ENCODE measurements at places on chromosomes 1 and 21.

DNA sequence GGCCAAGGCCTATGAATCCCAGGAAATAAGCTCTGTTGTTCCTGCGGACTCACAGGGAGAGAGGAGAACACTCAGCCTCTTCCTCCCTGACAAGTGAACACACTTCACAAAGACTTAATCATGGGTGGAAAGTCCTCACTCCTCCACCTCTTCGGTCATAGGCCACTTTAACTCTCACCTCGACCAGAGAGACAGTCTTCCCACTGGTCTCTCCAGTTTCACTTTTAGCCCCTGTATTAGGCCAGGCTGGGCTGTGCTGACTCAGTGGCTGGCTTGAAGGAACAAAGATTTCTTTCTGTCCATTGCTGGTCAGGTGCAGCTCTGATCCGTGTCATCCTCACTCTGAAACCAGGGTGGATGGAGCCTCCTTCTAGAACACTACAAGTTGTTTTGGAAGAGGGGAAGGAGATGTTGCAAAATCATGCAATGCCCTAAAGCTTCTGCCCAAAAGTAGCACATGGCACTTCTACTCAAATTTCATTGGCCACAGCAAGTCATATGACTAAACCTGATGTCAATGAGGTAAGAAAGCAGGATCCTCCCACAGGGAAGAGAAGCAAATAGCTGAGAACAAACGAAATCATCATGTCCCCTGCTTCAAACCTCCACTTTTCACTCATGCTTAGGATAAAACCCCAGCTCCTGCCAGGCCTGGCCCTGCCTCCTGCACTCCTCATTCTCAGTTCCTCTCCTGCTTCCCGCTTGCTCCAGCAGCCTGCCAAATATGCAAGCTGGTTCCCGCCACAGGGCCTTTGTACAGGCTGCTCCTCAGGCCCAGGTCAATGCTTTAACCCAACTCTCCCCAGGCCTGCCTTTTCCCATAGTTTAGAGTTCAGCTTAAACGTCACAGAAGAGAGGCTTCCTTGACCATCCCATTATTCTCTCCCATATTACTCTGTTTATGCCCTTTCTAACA, 150.5 kb upstream of the RUNX3 start:
- no peak for DNase-seq

DNA sequence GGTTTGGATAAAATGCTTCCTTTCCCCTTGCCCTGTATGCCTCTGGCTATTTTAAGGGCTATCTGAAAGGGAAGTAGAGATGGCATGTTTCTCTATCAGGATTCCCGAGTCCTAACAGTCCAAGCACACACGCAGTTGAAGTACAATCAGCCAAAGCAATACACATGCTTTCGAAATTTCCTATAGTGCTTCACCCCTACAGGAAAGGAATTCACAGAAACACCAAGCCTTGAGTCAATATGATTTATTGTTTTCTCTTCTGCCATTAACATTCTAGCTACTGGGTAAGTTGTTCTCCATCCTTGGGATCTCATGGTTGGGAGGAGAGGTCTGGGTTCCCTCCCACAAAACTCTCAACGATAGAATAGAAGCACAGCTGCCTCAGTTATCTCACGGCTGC, 8.7 kb downstream of the ITLN1 start:
- no peak for DNase-seq

GRCh38 chr1:11648039-11648438, 6.2 kb downstream of the FBXO2 start:
- no peak for DNase-seq

GRCh38 chr1:227994632-227995300, 12.0 kb upstream of the WNT3A start:
- no peak for DNase-seq

DNA sequence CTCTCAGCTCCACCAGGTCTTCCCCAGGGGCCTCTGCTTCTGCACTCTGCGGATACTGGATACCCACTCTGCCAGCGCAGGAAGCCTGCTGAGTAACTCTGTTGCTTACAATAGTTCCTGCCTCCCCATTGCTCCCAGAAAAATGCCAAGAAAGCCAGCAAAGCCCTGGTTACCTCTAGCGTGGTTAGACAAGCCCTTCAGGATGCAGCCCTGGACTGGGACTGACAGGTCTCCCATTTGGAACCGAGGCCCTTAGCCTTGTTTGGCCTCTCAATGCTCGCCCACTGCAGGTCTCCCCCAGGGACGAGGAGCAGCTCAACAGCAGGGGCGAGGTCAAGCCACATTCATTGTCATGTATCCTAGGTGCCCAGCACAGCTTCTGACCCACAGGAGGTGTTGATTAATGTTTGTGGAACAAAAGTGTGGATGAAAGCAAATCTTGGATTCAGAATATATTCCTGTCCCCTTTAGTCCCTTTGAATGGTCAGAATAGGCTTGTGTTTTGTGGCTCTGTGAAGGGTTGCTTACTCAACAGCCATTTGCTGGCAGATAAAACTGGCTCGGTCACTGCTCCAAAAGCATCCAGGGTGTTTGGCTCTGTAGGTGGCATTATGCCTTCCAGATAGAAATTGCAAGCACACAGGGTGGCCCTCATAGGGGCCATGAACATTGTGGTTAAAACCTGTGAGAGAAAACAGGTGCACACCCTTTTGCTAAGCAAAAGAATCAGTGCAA, 58.9 kb downstream of the C1orf198 start:
- no peak for DNase-seq

- no peak for DNase-seq
Observed at GRCh38 chr1:39026866-39027507, 837 bp downstream of the NDUFS5 start.

DNA sequence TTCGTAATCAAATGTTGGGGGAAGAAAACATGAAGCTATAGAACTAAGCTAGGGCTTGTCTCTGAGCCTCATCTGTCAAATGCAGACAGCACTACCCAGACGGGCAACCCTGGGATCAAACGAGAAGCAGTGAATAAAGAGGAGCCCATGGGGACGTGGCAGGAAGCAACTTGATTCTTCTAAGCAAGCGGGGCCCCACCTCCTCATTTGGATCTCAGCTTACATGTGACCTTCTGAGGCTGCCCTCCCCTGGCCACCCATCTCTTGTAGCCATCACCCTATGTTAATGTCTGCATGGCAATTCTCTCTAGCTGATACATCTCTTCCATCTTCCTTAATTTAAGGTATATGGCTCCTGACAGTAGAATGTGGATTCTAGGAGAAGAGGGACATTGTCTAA, 171.3 kb downstream of the IGSF21 start:
- no peak for DNase-seq

- no peak for DNase-seq
Observed at GRCh38 chr1:10744654-10745238, 51.7 kb downstream of the CASZ1 start.

DNA sequence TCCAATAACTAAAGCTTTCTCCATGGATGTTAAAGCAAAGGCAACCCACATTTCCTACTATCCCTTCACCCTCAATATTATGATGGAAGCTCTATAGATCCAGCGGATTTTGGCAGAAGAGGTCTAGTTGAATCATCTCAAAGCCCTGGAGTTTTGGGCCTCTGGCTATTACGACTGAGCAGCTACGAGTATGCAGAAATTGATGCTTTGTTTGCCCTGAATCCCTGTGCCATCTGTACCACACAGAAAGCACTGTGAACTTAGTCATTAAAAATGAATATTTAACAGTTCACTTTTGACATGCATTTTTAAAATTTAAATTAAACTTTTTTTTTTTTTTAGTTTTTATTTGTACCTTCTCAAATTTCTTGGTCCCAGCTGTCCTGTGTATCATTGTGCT, 705.4 kb upstream of the PTBP2 start:
- no peak for DNase-seq

DNA sequence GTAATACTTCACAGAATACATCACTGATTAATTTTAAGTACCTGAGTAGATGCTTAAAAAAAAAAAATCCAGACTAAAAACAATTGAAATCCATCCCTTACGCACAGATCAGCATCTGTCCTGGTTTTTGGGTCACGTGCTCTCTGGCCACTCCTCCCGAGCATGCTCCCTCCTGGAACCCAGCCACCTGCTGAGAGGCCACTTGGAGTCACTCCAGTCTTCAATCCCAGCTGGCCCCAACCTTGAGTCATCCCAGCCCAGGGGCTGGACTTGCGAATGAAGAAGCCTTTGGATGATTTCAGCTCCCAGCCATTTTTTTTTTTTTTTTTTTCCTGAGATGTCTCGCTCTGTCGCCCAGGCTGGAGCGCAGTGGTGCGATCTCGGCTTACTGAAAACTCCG, 8.9 kb downstream of the MAP1LC3C start:
- DNase-seq = peak; percentile 89

- no peak for DNase-seq
Observed at GRCh38 chr1:39955547-39956539, 898 bp downstream of the MFSD2A start.

- no peak for DNase-seq
Observed at GRCh38 chr1:192167911-192168700, 9.8 kb downstream of the RGS18 start.

GRCh38 chr1:168917796-168918195, 188.7 kb upstream of the ATP1B1 start:
- no peak for DNase-seq

DNA sequence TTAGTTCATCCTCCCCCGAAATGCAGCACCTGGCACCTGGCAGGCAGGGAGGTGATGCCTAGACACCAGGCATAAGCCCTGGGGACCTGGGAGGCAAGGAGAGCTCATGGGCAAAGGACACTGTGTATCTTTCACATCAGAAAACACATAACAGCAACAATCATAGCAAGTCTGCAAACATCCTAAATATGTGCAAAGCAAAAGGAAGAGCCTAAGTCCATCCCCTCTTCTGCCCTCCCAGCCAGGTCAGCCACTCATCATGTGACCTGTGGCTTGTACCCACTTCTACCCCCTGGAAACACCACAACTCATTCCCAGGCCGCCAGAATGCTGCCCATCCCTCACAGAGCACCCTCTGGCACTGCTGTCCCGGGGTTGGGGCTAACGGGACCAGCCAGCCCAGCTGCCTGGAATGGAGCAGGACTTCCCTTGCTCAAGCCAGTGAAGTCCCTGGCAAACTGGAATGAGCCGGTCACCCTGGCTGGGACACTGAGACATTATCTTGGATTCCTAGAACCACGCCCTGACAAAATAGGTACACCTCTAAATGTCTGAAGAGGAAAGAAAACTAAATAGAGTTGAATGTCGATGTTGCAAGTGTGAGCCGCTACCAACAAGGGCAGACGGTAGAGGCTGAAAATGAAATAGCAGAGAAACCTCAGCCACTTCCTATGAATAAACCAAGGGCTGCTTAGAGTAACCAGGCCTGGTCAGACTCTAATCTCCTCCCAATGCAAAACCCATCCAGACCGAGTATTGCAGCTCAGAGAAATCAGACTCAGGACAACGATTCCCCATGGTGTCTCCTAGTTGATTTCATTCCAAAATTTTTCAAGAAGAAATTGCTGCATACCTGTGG, 29.4 kb downstream of the TMPRSS2 start:
- DNase-seq = no peak

- DNase-seq = no peak
Observed at GRCh38 chr1:198122693-198123092, 34.1 kb upstream of the NEK7 start.

GRCh38 chr21:36250423-36251075, 69.4 kb upstream of the MORC3 start:
- DNase-seq = no peak

DNA sequence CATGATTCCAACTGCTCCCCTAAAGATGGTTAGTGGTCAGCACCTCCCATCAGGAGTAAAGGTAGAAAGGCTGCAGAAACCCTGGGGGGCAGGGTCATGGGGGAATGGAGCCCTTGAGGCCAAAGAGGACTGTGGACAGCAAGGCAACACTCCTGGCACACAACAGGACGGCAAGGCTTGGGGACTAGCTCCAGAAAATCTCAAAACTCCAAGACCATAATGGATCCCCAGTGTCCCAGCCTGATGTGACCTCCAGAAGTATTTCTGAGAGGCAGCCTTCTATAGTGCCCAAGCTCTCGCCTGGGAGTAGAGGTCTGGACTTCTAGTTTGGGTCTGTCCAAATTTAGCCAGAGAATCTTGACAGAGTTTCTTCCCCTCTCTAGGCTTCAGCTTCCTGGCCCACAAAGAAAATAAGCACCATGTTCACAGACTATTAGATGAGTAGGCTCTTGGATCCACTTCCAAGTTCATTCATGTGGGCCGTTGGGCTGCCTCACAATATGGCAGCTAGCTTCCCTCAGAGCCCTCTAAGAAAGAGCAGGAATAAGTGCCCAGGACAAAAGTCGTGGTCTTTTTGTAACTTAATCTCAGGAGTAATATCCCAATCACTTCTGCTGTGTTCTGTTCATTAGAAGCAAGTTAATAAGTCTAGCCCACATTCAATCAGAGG, 6.9 kb downstream of the CD2 start:
- no peak for DNase-seq

DNA sequence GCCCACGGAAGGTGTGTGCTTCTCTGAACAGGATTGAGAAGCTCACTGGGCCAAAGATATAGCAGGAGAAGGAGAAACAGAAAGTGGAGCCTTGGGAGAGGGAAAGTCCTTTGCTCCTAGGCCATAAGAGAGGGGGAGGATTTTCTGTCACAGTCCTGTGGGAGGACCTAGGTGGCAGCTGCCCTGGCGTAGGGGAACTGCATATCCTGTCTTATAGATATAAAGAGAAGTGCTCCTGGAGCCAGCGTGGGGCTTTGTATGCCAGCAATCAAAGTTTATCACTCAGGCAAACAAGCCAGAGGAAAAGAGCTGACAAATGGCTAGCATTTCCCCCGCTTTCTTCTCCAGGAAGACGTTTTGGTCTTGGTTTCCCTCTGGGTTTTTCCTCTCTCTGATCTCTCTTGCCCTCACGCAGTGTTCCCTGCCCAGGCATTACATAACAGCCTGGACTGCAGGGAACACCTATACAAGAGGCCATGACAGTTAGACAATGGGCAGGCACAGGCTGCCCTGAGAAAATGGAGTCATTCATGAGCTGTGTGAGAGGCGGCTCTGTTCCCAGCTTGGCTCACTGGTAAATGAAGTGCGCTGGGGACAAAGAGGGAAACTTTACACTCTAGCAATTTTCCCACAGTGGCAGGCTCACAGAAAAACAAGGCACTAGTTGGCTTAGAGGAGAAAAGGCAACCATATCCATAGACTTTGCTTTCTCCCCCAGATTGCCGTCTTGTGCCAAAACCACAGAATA, 52.5 kb upstream of the ZNF648 start:
- no peak for DNase-seq

GRCh38 chr1:240100371-240100934, 8.8 kb downstream of the FMN2 start:
- no peak for DNase-seq
